ENCODE measurements at places on chromosomes 16 and 17.

DNA sequence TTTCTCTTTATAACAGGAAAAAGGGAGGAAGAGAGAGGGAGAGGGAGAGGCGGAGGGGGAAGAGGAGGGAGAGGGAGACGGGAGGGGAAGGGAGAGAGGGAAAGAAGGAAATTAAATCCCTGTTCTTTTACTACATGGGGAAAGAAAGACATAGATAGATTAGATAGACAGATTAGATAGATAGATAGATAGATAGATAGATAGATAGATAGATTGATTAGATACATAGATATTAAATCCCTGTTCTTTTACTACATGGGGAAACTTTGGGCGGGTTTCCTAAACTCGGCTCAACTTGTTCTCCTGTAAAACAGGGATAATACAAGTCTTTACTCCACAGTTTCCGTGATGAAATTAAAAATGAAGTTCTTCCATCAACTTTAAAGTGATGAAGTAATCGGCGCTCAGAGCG, 661 bp downstream of the RFWD3 start:
- no peak for DNase-seq

DNA sequence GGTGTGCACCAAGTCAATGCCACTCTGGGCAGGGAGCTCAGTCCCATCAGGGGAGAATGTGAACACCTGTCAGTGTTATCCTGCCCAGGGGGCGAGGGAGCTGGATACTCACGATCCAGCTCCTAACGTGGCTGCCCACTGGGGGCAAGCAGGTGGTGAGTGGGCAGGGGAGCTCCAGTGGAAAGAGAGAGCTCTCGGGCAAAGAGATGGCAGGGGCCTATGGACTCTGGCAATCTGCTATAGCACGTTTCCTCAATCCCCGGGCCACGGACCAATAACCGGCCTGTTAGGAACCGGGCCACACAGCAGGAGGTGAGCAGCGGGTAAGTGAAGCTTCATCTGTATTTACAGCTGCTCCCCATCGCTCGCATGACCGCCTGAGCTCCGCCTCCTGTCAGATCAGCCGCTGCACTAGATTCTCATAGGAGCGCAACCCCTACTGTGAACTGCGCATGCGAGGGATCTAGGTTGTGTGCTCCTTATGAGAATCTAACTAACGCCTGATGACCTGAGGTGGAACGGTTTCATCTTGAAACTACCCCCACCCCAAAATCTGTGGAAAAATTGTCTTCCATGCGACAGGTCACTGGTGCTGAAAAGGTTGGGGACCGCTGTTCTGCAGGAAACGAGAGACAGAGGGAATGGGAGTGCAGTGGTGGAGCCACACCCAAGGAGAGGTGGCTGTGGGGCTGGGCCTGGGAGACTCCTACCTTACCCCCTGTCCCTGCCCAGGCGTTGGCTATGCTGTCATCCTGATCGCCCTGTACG, 15.6 kb downstream of the SLC6A2 start:
- DNase-seq: no peak

GRCh38 chr17:77285594-77286390, 145.0 kb downstream of the SEC14L1 start:
- no peak for DNase-seq

DNA sequence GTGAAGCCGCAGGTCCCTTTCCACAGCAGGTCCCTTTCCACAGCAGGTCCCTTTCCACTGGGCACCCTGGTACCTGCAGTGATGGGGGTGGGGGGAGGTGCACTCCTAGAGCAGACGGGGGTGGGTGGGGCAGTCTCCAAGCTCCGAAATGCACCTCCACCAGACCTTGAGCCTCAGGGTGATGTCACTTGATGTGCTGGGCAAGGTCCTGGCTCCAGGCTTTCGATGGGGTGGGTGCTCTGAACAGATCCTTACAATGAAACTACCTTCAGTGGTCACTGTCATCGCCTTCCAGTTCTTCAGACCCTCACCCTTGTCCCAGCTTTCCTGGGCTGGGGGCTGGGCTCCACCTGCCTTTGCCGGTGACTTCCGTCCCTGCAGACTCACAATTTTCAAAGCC, 1.5 kb upstream of the METRNL start:
- no peak for DNase-seq

DNA sequence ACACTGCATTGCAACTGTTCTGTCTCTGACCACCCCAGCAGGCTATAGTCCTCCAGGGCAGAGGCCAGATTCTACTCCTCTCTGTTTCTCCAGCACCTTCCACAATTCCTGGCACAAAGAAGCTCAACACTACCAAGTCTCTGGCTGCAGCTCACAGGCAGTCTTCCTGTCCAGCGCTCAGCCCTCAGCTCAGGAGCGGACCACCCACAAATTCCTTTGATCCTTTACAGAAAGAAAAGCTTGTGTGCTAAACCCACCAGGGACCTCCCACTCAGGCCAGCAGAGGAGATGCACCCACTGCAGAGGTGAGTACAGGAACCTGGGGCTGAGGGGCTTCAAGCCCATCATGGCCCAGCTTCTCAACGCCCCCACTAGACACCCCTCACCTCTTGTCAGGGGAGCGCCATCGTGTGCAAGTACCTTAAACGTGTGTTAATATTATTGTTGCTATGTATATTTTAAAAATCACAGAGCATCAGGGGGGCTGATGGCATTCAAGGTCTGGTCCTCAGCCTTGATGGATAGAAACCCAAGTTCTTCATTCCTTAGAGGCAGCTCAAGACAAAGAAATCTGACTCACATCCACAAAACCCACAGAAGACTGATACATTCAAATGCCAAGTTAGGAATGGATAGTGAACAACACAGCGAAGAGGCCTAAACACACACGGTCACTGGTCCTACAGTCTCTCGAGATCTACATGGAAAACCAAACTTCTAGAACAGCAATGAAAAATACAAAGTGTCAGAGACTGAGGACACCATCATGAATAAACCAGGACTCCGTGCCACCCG, 8.4 kb downstream of the HSDL1 start:
- no peak for DNase-seq

DNA sequence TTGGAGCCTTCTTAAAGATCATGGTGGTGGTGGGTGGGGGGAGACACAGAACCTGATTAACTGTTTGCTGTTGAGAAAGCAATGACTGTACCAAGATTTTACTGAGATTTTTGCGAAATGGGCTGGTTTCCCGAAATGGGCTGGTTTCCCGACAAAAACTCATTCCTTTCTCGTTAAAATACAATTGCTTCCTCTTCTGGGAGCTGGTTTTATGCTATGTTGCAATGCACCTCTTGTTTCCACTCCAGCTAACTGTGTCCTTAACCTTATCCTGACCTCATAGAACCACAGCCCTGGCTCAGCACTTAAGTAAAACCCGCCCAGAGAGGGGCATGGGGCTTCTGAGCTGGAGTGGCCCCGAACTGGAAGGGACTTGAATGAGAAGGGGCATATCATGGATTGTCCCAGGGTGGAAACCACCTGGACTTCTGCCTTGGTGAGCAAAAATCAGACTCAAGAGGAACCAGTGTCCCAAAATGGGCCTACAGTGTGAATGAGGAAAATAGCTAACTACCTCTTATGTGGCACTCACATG, 20.9 kb downstream of the FAM20A start:
- DNase-seq: no peak

GRCh38 chr17:61966191-61966590, 38.4 kb upstream of the INTS2 start:
- DNase-seq: no peak

DNA sequence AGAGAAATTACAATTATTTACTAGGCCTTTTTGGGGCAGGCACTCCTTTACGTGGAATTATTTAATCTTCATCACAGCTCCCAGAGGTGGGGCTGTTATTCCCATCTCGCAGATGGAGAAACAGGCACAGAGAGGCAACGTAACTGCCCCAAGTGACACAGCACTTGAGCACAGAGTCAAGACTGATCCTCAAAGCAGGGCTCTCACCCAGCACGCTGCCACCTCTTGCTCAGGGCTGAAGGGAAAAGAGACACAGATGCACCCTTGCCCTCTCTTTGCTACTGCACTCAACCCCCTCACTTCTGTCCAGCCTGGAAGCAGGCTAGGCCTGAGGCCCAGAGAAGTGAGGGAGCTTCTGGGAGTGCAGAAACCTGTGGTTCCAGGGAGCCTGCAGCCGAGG, 4.4 kb downstream of the ADAM11 start:
- DNase-seq: no peak

DNA sequence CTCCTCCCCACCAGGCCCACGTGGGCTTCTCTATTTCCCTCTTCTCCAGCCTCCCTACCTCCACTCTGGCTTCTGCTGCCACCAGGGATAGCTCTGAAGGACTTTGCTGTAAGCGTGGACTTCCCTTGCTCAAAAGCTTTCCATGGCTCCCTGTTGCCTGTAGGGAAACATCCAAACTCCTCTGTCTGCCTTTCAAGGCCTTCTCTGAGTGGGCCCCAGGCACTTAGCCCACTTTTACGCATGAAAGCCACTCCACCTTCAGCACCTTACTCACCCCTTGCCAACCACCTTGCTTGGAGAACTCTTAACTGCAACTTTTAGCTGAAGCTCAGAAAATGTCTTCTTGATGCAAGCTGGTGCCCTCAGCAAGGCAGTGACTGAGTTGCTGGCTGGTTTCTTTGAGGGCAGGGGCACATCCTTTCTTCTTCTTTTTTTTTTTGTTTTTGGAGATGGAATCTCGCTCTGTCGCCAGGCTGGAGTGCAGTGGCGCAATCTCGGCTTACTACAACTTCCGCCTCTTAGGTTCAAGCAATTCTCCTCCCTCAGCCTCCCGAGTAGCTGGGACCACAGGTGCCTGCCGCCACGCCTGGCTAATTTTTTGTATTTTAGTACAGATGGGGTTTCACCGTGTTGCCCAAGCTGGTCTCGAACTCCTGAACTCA, 52.0 kb upstream of the DLX4 start:
- DNase-seq: no peak

GRCh38 chr16:11060364-11060763, 116.0 kb downstream of the CLEC16A start:
- DNase-seq: no peak

GRCh38 chr17:73022694-73023093, 69.8 kb downstream of the SLC39A11 start:
- DNase-seq: no peak

DNA sequence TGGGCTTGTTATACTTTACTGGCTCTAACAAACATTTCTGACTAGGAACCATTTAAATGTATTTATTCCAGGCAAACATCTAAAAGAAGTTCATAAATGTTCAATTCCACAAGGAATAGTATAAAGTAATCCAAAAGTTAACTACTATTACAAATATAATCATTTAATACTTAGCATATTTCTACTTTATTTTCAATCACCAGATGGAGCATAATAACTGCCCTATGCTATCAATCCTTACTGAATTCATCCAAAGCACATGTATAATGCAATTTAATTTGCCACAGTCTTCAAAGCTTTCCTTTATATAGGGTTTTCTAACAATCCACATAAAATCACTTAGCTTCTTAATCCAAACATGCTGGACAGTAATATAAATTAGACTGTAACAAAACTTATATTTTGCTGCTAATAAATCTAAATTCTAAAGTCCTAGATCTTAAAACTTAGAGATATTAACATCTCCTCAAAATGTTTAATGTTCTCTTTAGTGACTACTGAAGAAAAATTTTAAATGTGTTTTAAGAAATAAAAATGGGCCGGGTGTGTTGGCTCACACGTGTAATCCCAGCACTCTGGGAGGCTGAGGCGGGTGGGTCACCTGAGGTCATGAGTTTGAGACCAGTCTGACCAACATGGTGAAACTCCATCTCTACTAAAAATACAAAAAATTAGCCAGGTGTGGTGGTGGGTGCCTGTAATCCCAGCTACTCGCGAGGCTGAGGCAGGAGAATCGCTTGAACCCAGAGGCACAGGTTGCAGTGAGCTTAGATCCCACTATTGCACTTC, 5.9 kb downstream of the MEIOB start:
- no peak for DNase-seq

- DNase-seq: no peak
These were observed 1.3 kb downstream of the C17orf67 start for GRCh38 chr17:56832446-56832845.

- DNase-seq: no peak
These were observed 34.4 kb downstream of the HAPSTR1 start for GRCh38 chr16:9125658-9126505.

DNA sequence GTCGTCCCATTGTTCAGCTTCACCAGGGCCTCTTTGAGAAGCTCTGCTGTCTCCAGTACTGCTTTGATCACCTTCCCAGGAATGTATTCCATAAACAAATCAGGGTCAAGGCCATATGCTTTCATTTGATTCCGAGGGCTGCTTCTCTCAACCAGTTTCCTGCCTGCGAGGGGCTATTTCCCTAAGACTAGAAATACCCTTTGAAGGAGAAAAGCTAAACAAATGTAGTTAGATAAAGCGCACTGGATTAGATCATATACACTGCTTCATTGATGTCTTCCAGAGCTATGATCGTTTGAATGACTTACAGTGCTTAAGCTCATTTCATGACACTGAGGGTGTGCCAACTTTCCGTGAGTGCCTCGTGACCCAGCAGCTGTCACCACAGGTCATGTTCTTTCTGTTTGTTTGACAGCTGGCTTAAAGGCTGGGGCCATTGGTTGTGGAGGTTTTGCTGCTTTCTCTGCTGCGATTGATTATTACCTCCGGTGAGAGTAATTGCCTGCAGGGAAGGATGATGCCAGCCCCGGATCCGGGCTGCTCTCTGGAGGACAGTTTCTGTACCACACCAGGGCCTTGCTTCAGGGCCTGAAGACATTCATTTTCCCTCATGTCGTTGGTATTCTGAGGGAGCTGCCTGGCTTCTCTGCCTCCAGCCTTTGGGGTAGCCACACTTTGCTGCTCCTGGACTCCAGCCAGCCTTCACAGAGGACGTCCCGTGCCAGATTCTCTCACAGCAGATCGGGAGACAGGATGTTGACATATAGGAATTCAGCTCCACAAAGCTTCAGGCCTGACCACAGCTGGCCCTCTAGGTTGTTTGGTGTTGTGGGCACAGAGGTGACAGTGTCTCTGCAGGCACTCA, 3.9 kb downstream of the TIMM22 start:
- DNase-seq: no peak

- DNase-seq: peak; percentile 28
These were observed 163.9 kb downstream of the PRKCB start for GRCh38 chr16:23999663-24000062.

GRCh38 chr17:45825792-45826191, 18.9 kb upstream of the SPPL2C start:
- no peak for DNase-seq

DNA sequence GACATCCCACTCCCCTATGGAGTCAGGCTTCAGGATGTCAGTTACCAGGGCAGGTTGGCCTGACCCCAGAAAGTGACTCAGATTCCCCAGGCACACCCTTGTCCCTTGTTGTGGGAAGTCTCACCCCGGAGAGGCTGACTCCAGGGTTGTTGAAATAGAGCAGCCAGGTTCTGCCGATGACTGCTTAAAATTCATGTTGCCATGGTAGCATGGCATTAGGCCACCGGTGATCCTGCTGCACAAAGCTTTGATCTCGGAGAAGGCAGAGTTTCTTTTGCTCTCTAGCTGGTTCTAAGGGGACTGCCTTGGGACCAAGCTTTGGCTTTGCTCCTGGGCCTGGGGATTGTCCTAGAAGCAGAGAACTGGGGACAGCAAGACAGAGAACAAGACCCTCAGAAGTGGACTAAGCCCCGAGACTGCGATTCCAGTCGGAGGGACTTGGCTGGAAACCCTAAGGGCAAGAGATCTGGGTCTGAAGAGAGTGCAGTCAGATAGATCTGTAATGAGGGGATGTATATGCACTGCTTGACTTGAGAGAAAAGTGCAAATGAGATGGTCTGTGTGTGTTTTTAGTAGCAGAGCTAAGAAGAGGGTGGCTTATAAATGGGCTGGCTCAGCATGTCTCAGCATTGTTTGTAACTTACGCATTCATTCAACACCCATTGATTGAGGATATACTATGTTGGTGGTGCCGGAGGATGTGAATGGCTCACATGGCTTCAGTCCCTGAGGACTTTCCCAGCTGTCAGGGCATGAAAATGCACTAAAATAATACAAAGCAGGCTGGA, 106.9 kb downstream of the RGS9 start:
- DNase-seq: no peak

- peak; percentile 26 for DNase-seq
These were observed 20.1 kb downstream of the PLD6 start for GRCh38 chr17:17186051-17186450.

Measured in stimulated activated CD8-positive, alpha-beta memory T cell treated with anti-CD3 and anti-CD28 coated beads, Interleukin-7, amount 100 ng/mL, for 24 hours (primary cell).